ENCODE measurements at places on chromosomes 11 and 22.

- no peak for DNase-seq
These were observed 41.4 kb upstream of the NFAM1 start for GRCh38 chr22:42473484-42474193.

DNA sequence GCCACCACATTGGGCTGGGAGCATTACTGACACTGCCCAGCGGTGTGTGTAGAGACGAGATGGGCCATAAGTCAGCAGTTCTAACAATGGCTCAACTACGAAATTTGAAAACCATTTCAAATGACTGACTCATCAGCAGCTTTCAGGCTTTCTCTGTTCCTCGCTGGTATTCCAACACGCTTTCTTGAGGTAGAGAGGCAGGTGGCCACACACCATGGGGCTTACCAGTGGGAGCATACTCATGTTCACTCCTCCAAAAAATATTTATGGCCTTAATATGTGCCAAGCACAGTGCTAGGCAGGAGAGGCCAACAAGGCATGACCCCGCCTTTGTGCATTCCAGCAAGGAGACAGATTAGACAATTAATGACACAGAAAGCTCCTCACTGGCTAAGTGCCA is 20.3 kb downstream of the ARFGAP2 start:
- no peak for DNase-seq

GRCh38 chr11:25441421-25441820 is 890.5 kb upstream of the ANO3 start:
- DNase-seq = no peak

DNA sequence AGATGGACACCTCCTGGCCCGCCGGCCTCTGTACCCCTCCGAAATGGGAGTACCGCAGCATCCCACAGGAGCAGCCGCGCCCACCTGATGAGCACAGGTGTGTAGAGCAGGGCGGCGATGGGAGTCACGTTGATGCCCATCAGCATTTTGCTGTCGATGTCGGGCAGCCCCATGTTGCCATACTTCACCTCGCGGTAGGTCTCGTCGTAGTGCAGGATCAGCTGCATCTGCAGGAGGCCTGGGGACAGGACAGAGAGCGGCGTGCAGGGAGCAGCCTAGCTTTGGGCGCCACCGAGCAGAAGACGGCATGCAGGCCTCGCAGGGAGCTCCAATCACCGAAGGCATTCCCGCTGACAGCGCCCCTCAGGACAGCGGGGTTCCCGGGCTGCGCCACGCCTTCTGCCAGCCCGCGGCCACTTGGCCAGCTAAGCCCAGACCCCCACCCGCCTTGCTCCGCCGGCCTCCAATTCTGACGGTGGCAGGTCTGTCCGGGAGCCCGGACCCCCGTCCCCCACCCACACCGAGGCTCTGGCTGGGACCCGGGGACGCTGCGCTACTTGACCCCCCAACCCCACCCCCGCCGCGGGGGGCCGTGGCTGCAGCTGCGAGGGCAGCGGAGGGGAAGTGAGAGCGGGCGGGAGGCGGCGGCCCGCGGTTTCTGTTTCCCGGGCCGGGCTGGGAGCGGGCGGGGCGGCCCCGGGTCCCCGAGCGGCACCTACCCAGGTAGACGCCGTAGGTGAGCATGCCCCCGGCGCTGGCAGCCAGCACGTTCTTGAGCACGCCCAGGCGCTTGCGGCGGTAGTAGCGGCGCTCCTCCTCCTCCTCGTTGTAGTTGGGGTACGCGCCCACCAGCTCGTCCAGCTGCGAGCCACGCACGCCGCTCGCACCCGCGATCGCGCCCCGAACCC is 705 bp downstream of the UNC93B1 start:
- peak; percentile 41 for DNase-seq

GRCh38 chr11:46554213-46555147 is 39.3 kb downstream of the AMBRA1 start:
- DNase-seq = no peak

- DNase-seq = no peak
These were observed 48.4 kb upstream of the MRGPRX1 start for GRCh38 chr11:18987454-18988231.

DNA sequence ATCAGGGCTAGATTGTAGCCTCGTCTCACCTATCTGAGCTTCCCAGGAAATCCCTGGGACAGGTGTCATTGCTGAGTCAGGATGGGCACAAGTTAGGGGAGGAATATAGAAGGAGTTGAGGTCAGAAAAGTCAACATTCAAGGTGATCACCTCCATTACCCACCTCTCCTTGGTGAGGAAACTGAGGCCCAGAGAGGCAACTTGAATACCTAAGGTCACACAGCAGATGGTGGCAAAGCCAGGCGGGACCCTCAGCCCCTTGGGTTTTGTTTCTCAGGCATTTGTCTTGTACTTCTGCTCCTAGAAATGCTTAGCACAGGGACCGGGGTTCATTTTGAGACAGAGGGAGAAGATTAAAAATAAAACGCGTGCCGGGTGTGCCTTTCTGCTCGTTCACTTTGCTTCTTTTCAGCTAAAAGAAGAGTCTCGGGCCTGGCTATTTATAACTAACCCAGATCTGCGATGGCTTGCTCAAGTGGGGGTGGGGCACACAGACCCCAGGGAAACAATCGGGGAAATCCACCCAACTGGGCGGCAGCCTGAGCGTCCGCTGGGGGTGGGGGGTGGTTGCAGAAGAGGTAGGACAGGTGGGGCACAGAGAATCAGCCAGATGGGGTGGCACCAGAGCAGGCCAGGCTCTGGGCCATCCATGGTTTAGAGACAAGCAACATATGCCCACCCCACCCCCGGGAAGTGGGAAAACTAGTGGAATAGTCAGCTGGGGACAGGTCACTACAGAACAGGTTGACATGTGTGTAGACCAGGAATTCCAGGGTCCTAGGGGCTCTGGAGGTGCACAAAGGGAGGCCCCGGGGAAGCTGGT is 3.9 kb upstream of the GNAZ start:
- no peak for DNase-seq

DNA sequence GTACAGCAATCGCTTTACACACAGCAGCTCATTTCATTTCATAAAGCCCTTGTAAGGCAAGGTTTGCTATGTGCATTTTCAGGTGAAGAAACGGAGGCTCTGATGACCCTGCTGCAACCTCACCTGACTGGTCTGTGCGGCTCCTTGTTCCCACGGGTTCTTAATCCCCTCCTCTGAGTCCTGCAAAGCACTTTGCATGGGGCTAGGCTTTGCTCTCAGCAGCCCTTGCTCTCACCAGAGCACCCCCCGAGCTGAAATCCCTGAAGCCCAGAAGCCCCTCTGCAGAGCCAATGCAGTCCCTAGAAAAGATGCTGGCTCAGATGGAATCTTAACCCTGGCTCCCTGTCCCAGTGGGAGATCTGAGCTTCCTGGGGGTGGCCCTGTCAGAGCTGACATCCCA is 11.0 kb upstream of the APOL6 start:
- no peak for DNase-seq

DNA sequence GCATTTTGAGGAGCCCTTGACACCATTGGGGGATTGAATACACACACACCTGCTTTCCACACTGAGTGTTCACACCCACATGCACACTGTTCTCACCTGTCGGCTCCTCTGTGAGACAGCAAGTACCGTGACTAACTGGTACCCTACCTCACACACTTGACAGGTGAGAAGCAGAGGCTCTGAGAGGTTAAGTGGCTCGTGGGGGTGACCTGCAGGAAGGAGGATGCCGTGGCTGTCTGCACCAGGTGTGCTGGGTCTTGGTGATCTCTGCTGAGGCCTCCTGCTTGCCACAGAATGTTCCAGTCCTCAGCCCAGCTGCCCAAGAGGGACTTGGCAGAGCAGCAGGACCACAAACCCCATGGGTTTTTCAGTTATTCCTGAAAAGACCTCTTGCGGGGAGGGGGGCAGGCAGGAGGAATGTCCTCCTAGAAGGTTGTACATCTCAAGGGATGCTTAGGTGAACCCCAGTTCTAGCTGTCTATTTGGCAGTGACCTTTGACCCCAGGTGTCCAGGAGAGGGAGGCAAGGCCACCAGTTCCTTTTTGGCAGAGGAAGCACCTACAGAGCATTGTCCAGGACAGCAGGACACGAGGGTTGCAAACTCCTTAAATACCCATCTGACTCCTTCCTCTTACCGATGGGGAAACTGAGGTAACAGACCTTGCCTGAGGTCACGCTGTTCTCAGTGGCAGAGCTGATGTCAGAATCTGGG is 66.0 kb downstream of the SHISAL1 start:
- DNase-seq = no peak

- no peak for DNase-seq
These were observed 87.3 kb downstream of the CCDC73 start for GRCh38 chr11:32706985-32707741.

DNA sequence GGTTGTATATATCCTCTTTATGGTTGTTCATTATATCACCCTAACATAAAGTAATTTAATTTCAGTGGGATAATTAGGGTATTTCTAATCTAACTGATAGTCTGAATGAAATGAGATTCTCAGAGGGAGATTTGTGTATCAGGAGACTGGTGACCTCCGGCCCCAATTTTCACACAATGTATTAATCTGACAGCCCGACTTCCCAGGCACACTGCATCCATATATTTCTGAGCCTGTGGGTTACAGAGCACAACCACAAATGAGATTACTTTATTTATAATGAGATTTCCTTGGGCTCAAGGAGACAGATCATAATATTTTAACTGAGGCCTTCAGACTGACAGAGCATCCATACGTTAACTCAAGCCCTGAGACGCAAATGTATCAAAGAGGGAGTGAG is 125.9 kb downstream of the RCN1 start:
- DNase-seq = no peak

DNA sequence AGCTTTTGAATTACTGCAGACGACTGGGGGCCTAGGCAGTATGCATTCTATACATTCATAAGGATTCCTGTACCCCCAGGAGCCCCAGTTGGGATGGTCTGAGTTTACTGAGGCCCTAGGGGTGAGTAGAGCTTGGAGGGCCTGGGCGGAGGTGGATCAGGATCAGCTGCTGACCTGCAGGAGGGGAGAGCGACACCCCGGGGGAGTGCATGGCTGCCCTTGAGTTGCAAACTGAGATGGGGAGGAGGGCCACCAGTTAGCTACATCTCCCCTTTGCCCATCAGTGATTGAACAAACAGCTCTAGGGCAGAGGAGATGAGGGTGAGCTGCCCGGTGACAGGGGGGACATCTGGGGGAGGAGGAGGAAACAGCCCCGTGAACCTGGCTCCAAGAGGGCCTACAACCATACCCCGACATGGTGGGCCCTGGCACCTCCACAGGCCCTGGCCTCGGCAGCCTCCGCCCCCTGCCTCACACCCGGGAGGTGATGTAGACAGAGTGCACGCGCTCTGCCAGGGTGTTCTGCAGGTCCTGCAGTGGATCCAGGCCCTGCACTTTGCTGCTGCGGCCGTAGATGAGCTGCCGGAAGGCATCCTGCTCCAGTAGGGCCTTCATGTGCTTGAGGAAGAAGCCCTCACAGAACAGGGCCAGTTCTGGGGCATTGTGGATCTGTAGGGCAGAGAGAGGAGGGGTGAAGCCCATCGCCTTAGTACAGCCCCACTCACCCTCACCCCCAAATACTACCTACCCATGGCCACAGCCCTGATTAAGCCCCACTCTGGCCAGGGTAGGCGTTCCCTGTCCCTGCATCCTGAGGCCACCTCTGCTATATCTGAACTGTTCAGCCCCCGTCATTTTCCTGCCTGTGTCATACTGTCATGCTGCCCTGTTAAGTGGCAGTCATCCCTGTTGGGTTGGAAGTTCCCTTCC is 46.8 kb downstream of the NAT10 start:
- no peak for DNase-seq

DNA sequence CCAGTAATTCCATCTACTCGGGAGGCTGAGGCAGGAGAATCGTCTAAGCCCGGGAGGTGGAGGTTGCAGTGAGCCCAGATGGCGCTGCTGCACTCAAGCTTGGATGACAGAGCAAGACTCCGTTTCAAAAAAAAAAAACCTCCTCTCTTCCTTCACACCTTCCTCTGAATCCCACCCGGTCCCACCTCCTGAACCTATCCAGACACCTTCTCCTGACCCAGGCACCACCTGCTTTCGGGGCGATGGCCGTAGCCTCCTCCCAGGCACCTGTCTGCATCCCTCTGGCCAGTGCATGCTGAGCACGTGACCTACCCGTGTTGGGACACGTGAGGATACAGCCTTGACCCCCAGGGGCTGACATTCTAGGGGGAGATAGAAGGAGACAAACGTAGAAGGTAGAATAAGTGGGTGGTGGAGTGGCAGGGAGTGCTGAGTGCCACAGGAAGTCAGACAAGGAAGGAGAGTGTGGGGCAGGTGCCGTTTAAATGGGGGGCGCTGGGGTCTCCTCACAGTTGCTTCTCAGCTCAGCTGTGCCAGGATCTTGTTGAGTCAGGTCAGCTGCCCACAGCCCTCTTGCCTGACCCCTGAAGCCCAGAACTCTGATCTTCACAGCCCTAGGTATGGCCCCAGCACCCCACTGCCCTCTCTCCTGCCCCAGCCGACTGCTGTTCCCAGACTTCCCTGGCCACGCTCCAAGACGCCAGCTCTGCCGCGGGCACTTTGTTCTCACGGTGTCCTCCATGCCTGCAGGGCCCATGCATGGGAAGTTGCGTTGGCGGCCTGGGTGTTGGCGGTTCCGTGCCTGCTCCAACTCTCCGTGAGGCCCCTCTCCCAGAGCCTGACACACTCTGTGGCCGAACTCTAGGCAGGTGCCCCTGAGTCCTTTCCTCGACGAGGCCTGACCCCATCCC is 1.2 kb upstream of the MIOX start:
- DNase-seq = no peak

GRCh38 chr11:32426192-32426591 is 9.1 kb downstream of the WT1 start:
- DNase-seq = no peak

DNA sequence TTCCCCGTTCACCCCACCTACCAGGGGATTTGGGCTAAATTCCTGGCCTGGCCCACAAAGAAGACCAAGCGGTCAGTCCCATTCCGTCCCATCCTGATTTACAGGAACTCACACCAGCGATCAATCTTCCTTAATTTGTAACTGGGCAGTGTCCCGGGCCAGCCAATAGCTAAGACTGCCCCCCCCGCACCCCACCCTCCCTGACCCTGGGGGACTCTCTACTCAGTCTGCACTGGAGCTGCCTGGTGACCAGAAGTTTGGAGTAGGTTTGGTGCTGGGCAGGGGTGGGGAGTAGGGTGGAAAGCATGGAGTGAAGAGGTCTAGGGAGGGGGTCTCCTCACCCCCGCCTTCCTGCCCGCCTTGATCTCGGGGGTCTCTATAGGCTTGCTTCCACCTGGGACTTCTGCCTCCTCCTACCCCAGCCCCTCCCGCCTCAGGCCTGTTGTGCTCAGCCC is at the start of gene SERPING1:
Gene SERPING1 (plus strand): TSS at position 225 of the 455 bp plus-strand sequence. CDS start 586 bp downstream, outside the sequence.
- DNase-seq = no peak

GRCh38 chr11:84681456-84681855 is 945.7 kb downstream of the DLG2 start:
- no peak for DNase-seq

DNA sequence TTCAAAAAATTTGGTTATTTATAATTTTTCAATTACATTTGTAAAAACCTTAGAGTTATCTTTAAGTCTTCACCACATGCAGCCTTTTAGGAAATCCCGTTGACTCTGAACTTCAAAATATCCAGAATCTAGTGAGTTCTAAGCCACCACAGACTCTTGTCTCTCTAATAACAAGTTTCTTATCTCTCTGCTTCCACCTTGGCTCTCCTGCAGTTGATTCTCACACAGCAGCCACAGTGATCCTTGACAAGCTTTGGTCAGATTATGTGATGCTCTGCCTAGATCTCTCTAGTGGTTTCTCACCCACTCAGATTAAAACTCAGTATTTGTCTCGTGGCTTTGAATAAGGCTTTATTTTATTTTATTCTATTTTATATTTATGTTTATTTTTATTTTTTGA is 8.6 kb downstream of the HSD17B12 start:
- DNase-seq = no peak

Measured in activated naive CD4-positive, alpha-beta T cell treated with anti-CD3 and anti-CD28 coated beads for 36 hours (primary cell).